ENCODE measurements at places on chromosomes 1 and 21.

DNA sequence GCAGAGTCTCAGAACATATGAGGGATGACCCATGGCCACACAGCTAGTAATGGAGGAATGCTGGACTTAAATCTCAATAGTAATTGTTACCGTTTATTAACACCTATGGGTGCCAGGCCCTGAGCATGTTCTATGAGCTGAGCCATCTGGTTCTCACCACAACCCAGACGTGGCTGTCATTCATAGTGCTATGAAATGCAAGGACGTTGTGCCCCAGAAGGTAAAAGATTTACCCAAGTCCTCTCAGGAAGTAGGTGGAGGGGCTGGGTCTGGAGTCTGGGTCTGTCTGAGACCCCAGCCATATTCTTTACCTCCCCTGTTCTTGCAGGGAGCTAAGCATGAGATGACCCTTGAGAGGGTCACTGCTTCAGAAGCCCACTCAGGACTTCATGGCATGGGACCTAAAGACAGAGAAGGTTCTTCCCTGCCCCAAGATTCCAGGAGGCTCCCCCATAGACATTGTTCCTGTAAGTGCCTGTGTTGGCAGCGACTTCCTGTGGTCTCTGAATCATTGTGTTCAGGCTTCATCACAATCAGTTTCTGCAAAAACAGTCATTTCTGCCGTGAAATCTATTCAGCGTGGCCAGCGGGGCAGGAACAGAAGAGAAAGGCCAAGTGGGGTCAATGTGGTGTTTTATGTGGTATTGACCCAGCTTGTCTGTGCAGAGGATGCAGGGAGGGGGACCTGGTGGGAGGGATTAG lies 475.4 kb downstream of the PTPRU start:
- DNase-seq, result no peak

DNA sequence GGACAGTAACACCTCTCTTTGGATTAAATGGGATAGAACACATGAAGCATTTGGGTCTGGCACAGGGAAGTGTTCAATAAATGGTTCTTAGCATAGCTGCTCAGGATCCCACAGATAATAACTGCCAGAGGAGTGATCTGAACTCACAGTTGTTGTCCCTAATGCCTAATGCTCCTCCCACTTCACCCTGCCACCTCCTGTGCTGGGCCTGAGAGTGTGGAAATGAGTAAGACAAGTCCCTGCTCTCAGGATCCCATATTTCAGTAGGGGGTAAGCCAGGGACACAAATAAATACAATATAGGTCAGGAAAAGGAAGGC lies 19.9 kb upstream of the FOXO6 start:
- no peak for DNase-seq

- DNase-seq, result no peak
Measured at GRCh38 chr1:176790786-176791185, 327.8 kb downstream of the PAPPA2 start.

DNA sequence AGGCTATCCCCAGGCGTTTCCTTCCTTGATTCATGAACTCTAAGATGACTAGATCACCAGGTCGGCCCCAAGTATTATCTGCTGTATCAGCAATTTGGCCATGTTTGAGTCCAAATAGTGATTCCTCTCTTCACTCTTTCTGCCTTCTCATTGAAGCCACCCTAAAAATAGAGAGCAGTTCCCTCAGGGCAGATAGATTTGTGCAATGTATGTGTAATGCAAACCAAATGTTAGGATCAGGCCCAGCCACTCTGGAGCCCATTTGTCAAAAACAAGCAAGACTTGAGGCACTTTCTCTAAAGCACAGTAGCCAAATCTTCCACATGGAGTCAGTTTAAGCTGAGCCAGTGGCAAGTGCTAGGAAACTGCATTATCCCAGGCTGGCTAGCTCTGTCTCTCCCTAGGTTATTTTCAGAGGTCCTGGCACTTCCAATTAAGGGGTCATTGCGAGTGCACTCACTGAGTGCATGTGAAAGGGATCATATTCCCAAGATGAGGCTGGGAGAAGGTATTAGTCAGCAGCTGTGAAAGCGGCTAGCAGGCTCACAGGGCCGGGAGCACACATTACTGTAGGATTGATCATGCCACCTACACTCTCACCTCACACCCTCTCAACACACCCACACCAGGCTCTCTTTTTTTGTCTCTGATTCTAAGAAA lies 97.9 kb upstream of the RAB3GAP2 start:
- no peak for DNase-seq

DNA sequence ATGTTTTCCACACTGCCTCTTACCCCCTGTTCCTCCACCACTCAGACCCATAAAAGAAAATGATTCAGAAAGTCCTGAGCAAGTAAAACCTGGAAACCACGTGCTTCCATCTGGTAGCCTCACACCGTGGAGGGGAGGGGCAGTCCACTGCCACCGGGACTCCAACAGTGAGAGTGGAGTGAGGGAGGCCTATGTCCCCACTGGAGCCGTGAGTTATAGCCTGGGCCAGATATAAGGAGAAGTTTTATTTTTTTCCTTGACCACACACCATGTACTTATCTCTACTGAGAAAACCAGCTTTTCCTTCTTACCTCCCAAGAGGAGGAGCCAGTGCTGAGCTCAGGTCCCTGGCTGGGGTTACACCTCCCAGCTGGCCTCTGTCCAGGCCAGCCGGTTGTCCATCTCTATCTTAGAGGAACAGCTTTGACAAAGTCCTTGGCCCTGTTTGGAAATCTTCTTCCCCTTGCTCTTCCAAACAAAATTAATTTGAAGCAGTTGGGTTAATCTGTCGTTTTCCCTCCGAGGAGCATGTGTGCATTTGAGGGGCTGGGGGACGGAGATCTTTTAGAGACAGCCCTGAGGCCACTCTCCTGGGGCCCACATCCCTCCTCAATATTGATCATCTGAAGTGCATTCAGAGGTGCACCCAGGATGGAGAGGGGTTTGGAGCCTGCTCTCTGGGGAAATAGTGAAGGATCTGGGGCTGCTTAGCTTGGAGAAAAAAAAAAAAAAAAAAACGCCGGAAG lies 49.1 kb upstream of the SERBP1 start:
- DNase-seq, result no peak

DNA sequence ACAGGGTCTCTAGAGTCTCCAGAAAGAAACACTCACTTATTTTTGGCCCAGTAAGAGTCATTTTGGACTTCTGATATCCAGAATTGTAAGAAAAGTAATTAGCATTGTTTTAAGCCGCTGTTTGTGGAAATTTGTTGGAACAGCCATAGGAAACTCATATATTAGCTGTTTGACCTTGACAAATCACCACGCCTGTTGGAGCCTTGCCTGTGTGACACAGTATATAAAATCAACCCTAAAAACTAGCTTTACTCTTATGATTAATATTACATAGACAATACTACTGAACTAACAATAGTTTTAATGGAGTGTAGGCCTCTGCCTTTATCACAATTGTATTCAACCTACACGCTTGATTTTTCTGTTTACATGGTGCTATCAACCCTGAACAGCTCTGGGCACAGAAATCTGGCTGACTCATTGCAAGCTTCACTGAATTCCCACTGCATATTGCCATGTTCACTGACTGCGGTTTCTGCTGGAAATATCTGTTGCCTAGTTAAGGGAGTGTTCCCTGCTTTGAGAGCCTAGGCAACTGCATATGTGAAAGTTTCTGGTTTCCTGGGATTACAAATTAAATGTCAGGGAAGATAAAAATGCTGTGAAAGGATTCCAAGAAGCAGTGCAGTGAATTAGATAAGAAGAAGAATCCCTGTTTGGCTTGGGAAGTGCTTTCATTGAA lies 419.5 kb upstream of the DEPDC1 start:
- peak; percentile 70 for DNase-seq

GRCh38 chr1:71357708-71358107 lies 276.9 kb upstream of the ZRANB2 start:
- no peak for DNase-seq

DNA sequence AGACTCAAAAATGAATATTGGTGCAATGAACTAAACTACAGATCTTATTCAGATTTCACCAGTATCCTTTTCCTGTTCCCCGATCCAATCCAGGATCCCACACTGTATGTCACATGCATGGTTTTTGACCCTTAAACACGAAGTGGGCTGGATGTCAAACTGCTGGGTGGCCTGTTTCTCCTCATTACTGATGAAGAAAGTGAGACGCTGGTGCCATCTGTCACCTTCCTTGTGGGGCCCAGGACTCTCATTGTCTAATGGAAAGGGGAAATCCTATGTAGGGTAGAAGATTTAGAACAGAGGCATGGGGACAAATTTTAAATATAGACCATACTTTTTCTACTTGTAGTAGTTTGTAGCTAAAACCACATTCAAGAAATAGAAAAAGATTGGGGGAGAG lies 56.2 kb downstream of the DISC1 start:
- DNase-seq, result no peak

DNA sequence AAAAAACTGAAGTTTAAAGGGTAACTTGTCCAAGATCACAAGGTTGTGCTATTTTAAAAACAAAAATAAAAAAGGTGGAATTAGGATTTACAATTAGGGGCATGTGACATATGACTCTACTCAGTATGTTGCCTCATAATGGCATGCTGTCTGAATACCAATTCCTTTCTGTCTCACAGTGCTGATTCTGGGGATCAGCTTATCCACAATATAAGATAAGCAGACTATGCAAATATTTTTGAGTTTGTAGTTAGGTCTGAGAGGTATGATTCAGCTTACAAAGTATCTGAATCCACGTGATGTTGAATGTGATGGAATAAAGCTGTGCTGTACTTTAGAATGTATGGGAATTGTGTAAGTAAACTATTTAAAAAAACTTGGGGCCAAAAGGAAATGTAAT lies 216.6 kb downstream of the HHIPL2 start:
- DNase-seq, result no peak

DNA sequence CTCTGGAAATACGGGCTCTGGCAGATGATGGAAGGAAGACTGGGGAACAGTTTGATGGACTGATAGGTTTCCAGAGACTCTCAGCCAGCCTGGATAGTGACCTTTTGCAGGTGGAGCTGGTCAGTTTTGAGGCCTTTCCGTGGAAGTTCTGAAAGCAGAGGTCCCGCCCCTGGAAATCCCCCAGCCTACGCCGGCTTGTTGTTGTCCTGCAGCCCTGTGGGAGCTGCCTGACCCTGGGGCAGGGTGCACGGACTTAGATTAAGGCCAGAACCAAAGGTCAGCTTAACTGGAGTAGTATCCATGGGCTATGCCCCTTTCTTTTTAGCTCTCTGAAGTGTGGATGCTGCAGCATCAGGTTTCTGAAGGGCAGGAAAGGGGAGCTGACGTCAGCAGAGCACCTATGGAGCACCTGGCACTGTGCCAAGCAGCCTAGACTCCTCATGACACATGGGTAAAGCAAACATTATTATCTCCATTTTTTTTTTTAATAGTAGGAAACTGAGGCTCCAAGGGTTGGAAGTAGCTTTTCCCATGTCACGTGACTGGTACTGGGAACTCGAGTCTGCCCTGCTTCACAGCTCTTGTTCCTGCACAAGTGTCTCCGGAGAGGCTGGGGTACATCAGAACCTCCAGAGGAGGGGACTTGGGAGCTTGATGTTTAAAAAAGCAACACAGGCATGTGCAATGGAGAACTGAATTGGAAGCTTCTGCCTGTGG lies 38.5 kb downstream of the IER5 start:
- no peak for DNase-seq

DNA sequence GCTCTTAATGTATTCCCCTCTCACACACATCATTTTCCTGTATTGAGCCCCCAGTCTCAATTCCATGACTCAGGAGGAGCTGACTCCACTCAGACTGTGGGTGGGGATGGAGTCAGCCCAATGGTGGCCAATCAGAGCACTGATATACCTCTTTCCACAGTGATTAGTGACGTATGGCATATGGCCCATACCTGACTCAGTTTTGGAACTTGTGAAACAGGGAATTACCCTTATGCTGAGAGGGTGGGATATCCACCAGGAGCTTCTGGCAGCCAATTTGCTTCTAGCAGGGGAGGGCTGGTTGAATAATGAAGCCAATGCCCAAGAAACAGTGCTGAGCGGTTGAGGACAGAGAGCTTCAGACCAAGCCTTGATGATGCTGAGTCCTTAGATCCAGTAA lies 86.4 kb upstream of the SPATA6 start:
- no peak for DNase-seq

DNA sequence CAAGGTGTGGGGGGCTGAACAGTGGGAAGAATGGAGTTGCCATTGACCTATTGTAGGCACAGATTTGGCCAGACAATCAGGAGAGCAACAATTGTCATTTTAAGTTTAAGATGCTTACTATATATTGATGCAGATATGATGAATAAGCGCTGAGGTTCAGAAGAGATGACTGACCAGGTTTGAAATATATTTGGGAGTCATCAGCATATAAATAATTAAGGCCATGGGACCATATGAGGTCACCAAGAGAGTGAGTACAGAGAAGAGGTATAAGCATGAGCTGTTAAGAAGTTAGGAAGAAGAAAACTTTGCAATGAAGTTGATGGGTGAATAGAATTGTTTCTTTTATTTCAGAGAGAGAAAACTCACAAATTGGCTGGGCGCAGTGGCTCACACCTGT lies 4.5 kb upstream of the GADD45A start:
- DNase-seq, result no peak

DNA sequence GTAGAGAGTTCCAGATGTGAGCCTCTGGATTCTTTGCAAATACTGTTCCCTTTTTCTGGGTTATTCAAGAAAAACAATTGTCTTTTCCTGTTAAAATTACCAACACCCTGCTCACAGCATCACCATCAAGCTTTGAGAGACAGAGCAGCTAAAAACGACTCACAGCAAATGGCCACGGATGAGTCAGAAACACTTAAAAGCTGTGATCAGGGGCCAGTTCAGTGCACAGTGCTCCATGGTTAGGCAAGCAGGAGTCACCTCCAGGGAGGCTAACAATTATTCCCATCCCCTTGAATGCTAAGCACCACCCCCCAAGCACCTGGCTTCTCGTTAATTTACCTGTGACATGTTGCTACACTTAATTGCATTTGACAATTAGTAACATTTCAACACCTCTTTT lies 128.4 kb upstream of the CAMK1G start:
- DNase-seq, result no peak

Measured in NCI-H460 (cell line).